ENCODE measurements at places on chromosomes 7 and 10. TPM values are rescaled to one million over a fixed set of nuclear protein-coding genes. Genes with fewer than 3 reads are reported as not detected.

DNA sequence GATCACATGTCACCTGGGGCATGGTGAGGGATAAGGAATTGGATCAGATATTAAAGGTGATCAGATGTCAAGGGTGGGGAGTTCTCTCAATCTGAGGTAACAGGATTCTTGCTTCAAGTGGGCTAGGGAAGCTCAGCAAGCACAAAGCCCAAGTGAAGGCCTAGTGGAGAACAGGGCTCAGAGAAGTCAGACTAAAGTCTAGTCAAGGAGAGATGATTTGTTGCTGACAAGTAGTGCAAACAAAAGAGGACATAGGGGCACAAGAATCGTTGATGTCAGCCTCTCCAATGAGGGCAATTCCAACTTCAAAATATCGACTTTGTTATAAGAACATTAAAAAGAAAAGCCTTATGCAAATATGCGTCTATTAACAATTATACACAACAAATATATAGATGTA is 852.8 kb upstream of the CELF2 start:
- DNase-seq: no peak

GRCh38 chr7:157271991-157272324 is 64.8 kb upstream of the DNAJB6 start:
- no peak for DNase-seq

- no peak for DNase-seq
Observed at GRCh38 chr10:130180416-130180815, 44.2 kb downstream of the GLRX3 start.

GRCh38 chr10:6195846-6196245 is 6.9 kb upstream of the PFKFB3 start:
- DNase-seq: no peak

- DNase-seq: no peak
Observed at GRCh38 chr7:151590850-151591771, 71.4 kb upstream of the RHEB start.

- DNase-seq: no peak
Observed at GRCh38 chr10:78954689-78955088, 114.1 kb upstream of the ZMIZ1 start.

DNA sequence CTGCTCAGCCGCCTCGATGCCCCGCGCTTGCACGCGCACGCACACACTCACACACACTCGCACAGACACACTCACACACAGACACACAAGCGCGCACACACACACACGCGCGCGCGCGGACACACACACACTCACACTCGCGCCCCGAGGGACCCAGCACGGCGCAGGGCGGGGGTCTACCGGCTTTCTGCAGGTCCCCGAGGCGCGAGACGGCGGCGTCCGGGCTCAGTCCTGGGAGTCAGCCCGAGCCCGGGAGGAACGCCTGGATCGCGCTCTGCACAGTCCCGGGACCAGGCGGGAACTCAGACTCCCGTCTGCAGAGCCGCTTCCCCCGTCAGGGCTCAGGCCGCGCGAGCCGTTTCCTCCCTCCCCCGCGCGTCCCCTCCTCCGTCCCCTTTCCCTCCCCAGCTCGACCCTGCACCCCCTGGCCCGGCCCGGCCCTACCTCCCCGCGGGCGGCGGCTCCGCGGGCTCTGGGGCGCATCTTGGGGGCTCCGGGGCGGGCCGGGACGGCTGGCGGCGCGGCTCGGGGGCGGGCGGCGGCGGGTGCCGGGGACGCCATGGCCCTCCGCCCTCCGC is 464 bp downstream of the DENND2A start:
- DNase-seq: peak; percentile 77

DNA sequence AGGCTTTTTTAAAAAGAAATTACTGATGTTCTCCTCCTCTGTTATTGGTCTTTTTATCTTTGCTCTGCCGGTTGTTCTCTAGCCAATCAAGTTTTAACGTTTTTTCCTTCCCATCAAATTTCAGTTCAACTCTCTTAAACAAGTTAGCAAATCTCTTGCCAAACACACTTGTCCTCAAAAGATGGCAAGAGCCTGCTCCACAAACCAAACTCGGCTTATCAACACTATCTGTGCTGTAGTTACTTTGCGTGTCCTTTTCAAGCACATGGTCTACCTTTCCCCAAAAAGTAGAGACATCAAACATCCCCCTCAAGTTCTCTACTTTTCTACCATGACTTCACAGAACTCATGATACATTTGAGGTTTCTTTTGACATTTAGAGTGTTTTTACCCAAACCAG is 71.3 kb downstream of the OSBPL3 start:
- no peak for DNase-seq

GTF2IRD1 gene
- 11.7 TPM for total RNA-seq

- no peak for DNase-seq
Observed at GRCh38 chr10:4661511-4662255, 164.3 kb upstream of the AKR1E2 start.

CPVL gene
- 42.2 TPM for total RNA-seq

DNA sequence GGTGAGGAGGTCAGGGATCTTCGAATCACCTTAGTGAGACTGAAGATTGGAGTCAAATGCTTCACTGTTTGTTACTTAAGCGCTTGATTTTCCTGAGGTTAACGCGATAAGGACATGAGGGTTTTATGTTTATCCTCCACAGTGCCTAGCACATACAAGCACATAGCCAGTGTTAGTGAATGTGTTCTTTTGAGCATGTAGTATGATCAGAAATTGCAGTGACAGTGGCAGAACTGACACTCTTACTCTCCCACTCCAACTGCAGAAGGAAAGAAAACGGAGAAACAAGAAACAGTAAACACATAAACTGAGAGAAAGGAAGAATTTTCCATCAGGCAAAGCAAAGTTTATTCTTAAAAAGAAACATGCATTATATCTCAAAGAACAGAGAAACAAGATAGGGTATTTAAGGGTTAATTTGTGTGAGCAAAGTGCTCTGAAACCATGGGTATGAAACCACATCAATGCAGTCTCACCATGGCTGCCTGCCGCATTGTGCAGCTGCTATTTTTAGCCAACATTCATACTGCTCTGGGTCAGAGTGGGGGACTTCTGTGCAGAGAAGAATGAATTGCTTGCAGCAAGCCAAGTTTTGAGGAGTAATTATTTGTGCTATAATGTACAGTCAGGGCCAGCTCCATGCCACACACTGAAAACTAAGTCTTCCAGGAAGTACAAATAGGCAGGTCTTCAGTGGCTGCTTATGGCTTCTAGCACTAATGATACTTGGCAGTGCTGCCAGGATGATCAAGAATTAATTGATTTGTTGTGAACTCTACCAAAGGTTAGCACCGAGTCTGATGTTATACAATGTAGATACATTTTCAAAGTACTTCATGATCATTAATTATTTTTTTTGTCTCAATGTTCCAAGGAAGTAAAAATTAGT is 152.0 kb downstream of the MACC1 start:
- DNase-seq: peak; percentile 81

DNA sequence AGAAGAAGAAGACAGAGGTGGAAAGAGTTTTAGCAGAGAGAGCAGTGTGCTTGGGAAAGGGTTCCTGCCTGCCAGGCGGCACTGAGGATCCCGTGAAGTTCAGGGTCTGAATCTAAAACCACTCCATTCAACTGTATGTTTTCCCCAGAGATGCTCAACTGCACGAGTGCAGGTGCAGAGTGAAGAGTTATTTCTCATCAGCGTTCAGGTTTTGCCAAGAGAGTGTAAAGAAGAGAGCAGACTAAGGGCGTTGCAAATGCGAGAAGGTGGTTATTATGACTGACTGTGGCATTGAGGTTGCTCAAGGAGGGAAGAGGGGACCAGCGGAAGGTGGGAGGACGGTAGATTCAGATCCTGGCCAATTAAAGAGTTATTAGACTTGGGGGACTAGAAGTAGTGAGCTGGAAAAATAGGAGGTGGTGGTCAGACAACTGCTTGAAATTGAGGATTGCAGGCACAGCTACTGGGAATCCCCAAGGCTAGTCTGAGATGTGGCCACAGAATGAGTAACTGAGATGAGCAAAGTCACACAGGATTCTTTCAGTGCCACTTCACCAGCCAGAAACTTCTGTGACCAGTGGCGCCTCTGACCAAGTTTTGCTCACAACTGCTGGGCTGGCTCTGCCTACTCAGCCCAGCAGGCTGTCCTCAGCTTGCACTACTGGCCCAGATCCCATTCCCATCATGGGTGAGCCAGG is 29.1 kb downstream of the STRA8 start:
- DNase-seq: no peak

- peak; percentile 36 for DNase-seq
Observed at GRCh38 chr10:104492329-104492940, 138.8 kb downstream of the CFAP58 start.

- no peak for DNase-seq
Observed at GRCh38 chr10:114388275-114388674, 16.0 kb downstream of the AFAP1L2 start.

DNA sequence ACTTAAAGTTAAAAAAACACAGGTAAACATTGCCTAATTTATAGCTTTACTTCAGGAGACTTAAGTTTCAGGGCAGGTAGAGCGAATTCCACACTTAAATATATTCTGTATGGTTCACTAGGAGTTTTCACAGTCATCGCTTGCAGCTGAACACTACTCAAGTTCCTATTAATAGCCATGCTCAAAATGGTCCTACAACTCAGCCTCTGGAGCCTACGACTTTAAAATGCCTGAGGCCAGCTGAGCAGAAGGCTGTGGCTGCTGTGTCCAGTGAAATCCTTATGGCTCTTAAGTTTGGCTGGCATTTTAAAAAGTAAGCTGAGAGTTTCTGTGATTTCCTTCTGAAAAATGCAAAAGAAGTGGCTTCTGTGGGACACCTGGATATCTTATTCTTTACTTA is 105.4 kb upstream of the GLI3 start:
- DNase-seq: no peak

- DNase-seq: no peak
Observed at GRCh38 chr7:92932450-92932849, 96.1 kb upstream of the CDK6 start.

DNA sequence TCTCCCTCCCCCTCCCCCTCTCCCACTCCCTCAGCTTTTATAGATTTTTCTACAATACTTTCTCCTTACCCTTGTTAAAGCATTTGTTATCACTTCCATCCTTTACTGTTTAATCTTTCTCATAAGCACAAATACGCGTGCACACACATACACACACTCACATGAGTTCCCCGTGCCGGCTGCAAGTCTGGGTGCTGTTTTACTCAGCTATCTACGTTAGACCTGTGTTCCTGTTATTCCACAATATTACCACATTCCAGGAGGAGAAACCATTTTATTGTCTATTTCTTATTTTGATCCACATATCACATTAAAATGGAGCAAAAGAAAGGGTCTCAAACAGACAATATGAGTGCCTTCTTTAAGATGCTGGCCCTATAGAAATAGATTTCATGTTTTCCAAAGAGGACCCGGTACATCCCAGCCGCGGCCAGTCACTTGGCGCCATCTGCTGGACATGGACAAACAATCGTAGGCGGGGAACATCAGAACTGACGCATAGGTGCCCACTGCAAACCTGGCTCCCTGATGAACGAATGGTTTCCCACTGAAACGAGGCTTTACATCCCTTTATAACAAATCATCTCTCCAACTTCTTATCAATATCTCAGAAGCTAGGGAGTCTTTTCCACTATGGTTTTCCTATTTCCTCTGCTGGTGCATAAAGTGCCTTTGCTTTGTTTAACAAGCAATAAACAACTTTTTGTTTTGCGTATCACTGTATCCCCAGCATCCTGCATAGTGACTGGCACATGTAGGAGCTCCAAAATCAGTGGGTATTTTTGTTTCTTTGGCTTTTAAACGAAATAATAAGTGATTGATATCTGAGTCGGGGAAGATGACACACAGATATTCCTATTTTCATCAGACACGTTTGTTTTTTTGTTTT is 25.2 kb upstream of the OPTN start:
- DNase-seq: peak; percentile 38

DNA sequence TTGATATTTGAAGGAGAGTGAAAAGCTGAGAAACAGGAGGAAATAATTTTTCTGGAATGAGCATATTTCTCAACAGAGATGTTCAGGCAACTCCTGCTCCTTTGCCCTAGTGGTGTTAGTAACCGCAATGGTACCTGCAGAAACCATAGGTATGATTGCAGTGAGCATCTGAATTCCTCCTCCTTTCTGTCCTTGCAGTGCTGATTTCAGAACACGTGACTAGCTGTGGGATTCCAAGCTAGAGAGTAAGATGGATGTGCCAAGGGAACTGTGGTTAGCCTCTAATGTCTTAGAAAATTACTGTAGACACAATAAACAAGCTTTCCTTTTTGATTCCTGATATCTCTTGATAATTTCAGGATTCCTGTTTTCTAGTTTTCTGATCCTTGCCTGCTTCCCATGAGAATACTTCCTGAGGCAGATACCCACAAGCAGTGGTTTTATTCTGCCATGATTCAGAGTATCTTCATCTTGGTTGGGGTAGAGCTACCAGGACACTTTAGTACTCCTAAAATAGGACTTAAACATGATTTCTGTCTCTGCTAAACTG is 27.5 kb downstream of the LRGUK start:
- no peak for DNase-seq

DNA sequence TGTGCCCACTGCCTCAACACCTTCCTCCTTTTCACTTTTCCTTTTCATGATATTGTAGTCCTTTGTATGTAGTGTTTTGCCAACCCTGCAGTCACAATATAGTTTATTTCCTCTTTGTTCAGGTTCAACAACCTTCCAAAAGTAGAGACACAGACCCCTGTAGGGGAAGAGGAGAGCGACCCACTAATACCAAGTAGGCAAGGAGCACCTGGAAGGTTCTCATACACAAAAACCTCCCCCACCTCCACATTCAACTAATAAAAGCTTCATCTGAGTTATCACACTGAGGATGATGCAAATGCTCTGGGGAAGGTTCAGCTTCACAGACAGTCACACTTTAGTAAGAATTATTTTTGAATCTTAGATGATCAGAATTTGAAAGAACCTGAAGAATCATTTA is 41.6 kb downstream of the PIK3AP1 start:
- no peak for DNase-seq

DNA sequence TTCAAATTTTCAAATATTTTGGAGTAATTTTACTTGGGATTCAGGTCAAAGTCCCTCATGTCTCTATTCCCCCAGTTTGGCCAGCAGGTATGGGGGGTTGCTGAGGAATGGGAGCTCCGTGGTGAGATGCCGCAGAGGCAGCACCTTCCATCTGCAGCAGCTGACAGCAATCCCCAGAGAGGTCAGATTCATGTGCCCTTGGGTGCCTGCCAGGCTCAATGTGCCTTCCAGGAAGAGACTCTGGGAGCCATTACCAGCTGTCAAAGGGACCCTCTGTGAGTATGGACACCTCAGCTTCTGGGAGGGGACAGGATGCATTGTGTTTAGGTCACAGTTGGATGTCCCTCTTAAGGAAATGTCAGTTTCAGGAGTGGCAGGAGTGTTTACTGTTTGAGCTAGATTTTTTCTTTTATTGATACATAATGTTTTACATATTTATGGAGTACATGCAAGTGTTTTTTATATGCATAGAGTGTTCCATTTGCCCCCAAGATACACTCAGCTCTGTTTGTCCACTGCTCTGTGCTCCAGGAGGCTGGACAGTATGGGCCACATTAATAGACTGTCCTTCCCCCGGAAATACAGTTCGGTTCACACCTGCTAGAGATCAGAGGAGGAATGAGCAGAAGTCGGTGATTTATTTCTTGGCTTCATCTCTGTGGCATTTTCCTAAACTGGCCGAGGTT is 75.3 kb upstream of the GRB10 start:
- no peak for DNase-seq
